ENCODE measurements at places on chromosomes 5 and 9.
A peak's percentile ranks its signal among the peaks of the same experiment; 100 is the strongest.

DNA sequence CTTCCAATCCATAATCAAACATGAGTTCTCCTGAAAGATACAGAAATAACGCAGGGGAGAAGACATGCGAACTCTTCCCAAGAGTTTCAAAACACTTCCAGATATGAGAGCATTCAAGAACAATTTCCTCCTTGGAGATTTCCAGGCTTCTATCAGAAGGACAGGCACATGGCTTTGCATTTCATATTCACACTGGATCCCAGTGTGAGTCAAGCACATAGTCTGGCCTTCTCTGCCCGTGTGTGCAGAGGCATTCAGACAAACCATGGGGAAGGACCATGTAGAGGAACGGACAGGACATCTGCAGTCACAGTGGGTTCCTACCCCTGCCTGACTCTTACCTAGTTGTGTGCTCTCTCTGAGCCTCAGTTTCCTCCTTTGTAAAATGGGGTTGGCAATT, 384.5 kb downstream of the NTRK2 start:
- DNase-seq, result no peak

DNA sequence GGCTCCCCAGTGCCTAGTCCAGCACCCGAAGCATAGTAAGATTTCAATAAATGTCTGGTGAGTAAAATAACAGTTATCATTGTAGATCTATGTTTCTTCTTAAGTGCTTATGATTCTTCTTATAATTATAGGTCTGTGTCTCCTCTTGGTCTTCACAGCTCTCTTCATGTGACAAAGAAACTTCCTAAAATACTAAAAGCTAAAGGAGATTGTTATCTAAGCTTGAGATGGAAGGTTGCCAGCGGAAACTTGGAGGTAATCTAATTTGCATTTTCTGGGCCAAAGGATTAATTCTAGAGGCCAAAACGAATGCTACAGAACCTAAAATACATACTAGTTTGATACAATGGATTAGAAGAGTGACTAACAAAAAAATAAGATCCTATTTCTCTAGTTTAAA, 13.6 kb upstream of the ARHGAP26 start:
- no peak for DNase-seq

DNA sequence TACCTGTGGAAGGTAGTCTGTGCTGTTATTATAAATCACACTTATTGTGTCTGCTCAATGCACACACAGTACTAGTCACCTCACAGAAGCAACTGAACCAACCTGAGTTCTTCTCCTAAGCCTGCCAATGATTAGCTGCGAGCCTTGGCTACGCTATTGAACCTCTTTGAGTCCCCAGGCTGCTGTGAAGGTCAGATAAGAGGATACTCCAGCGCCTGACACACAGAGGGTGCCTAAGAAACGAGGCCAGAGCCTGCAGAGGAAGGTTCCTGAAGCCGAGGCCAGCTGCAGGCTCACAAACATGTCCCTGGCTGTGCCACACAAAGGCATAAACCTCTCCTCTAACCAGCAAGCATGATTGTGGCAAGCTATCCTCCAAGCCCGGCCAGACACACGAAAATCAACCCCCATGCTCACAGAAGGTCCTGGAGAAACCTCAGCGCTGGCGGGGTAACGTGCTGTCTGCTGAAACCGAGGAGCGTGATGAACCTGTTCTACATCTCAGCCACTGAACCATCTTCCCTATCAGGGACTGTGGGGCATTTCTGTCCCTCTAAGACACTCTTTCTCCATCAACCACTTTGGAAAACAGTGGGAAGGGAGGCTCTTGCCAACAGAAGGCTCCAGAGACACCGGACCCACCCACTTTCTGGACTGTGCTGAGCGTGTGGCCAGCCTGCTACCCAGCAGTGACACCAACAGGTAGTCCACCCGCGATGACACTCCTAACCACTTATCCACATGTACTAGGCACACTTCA, 53.2 kb upstream of the SLC25A51 start:
- no peak for DNase-seq

DNA sequence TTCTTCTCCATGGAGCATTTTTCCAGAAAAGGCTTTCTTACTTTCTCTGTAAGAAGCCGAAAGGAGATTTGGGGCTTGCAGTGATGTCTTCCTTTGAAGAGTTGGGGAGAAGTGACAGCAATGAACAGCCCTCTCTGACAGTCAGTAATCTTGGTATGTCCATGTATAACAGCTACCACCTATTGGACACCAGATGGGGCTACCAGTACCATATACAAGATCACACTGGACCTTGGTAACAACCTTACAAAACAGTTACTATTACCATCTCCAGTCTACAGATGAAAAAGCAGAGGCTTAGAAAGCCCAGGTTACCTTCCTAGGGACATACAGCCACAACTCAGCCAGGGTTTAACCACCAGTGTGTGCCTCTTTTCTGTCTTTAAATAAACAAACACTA, 272.7 kb upstream of the TRPC7 start:
- DNase-seq, result peak; percentile 13

DNA sequence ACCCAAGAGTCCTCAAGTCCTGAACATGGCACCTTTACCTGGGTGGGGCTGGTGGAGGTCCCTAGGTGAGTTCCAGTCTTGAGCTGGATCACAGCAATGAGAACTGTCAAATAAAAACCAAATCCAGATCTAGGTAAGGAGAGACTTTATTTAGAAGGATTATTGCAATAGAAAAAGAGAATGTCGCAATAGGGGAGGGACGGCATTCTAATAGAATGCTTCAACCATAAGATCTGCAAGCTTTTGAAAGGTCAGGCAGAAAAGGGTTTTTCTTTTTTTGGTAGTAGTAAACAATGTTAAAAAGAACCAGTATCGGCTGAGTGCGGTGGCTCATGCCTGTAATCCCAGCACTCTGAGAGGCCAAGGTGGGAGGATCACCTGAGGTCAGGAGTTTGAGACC, 5.2 kb upstream of the GCNT1 start:
- peak; percentile 86 for DNase-seq

DNA sequence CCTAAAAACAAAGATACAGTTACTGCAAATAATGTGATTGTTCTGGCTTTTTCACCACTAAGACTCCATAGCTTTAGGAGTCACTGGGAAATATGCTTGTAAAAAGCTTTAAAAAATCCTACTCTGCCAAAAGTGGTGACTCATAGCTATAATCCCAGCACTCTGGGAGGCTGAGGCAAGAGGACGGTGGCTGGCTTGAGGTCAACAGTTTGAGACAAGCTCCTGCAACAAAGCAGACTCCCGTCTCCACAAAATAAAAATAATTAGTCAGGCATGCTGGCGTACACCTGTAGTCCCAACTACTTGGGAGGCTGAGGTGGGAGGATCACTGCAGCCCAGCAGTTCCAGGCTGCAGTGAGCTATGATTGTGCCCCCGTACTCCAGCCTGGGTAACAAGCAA, 406.4 kb downstream of the HTR1A start:
- DNase-seq, result peak; percentile 2

DNA sequence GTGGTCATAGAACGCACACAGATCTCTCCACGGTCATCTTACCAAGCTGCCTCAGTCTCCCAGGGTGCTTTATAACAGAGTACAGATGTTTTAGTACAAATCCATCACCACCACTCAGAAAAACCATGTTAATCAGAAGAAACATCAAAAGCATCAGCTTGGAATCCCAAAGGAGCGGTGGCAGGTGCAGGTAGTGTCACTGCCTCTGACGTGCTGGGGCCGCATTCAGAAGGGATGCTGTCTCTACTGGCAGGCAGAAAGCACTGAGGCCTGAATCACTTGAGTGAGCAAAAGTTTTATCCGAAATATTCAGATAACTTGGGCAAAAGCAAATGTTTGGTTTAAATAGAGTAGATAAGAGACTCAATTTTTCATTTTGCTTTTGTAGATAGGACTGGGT, 448.4 kb upstream of the ZNF608 start:
- no peak for DNase-seq

DNA sequence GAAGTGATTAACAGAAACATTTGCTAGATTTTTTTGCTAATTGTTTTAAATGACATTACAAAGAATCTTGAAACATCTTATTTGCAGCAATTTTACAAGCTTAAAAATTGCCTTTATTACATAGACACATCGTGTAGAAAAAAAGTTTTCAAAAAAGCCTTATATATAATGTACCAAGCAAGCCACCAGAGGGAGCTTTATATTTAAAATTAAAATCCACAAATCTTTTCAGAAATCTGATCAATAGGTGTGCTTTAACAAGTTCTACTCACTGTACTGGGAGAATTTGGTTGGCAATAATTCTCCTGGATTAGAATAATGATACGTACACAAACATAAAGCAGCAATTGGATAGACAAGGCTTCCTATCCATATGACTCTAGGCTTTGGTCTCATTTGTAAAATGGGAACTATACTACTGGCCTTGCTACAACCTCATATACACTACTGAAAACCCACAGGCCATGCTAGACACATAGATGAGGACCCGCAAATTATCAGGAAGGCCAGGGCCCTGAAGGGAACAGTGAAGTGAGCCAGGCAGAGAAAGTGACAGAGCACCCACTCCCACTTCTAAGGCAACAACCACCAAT, 4.8 kb downstream of the PSMB7 start:
- DNase-seq, result peak; percentile 28

DNA sequence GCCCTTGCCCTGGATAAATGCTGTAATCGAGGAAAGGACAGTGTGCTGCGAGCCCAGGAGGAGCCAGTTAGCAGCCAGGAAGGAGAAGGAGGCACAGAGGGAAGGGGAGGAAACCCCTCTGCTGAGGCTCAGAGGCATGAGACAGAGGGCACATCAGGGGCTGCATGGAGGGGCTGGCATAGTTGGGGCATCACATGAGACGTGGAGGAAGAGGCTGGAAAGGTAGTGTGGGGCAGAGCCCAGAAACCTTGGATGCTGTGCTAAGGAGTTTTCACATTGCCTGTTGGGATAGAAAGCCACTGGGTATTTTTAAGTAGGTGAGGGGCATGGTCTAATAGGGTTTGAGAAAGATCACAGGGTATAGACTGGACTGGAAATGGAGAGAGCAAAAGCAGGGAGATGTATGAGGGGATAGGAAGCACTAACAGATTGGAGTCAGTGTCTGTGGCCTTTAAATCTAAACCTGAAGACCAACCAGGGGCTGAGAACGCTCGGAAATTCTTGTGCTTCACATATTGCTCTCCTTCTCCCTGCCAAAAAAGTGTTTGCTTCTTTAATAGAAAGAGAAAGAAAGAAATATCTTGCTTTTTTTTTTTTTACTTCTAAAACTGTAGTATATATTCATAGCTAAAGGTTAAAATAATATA, 33.0 kb upstream of the ANGPTL2 start:
- no peak for DNase-seq

DNA sequence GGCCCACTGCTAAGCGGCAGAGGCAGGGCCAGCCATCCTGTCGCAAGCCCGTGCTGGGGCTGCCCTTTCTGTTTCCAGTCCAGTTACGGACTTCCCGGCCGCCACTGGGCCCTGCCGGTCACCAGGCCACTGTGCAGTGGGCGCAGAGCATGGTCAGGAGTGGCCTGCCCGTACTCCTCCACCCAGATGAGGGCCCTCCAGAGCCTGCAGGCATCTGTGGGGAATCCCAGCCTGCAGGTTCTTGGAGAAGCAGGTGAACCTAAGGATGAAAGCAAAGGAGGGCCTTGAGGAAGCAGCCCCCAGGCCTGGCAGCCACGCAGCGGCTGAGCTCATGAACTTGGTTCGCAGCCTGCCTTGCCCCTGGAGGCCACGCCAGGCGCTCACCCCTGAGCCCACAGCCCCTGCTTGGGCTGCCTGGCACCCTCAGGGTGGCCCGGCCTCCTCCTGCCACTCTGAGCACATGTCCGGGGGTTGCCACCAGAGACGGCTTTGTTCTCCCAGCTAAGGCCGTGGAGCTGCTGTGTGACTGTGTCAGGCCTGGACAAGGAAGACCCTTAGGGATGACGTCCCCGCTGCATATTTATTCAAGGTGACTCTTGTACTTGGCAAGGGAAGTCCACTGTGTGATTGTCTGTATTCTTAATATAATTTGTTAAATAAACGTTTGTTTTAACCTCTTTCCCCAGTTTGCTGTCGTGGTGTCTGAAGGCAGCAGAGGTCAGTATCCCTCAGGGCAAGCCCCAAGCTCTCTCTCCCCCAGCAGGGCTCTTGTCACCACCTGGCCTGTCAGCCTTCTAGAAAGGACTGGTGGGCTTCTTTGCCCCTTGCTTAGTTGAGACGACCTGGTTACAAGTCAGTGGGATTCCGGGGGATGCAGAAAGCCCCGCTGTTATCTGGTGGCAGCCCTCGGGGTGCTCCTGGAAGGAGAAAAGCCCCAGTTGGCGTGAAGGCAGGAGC, 107.1 kb upstream of the LMX1B start:
- no peak for DNase-seq

- DNase-seq, result peak; percentile 97
Observed at GRCh38 chr9:90394871-90395270, 247.8 kb downstream of the DIRAS2 start.

- DNase-seq, result no peak
Observed at GRCh38 chr5:112552216-112552615, 133.1 kb upstream of the EPB41L4A start.

DNA sequence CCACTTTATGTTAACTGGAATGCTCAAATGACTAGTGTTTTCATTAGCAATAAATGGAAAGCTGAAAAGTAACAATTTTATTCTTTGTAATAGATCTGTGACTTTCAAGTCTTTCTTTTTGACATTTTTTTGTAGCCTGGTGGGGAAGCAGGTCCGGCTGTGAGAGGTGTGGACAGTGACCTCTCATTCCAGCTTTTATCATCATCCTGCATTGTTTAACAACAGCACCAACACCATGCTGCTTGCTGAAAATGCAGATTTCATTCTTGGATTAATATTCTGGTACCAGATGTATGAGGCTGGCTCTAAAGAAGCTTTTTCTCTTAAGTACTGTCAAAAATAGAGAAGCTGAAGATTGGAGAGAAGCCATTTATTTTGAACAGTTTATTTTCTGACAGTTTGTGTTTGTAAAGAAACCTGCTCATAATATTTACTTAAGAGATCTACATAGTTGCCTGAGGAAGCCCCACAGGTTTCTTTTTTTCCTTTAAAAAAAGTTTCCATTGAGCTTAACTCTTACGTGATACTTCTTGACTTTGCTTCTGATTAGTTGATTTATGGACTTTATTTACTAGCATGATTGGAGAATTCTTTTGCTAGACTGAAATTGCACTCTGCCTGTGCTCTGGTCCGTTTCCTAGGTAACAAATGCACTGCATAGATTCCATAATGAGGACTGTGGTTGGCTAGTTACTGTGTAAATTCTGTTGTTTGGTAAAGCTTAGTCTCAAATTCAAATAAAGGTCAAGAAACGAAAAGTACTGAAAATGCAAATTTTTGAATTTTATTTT, 3.4 kb downstream of the KIAA1958 start:
- DNase-seq, result peak; percentile 34
